MM.1S (cell line): ENCODE measurements at places on chromosomes 12 and 14.
A peak's percentile ranks its signal among the peaks of the same experiment; 100 is the strongest.

DNA sequence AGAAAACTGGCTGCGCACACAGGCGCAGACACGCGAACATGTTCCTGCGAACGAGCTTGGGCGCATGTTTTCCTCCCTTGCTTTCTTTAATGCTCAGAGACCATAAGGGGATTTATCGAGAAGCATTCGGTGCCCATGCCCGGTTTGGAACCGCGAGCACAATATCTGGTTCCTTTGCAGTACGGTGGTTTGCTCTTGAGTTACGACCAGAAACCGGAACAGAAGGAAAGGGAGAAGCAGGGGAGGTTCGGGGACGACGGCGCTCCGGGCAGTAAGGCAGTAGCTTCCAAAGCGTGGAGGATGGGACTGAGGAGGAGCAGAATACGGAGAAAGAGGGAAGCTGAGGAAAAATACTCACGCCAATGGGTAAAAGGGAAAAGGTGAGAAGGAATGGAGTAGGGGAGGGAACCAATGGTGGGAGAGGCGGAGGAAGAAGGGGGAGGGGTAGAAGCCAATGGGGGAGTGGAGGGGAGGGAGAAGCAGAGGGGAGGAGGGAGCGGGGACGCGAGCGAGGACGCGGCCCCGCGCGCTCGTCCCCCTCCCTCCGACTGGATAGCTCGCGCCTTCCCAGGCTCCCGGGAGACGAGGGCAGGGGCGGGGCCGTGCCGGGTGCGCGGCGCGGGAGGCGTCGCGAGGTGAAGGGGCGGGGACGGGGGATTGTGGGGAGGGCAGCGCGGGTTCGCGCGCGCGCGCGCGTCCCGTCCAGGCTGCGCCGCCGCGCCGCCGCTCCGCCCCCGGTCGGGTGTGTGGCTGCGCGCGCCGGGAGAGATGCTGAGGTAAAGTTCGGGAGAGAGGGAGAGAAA is 625 bp upstream of the ARHGAP5 start:
- peak; percentile 60 for DNase-seq

- no peak for DNase-seq
Measured at GRCh38 chr12:24444634-24445033, 495.2 kb upstream of the SOX5 start.

DNA sequence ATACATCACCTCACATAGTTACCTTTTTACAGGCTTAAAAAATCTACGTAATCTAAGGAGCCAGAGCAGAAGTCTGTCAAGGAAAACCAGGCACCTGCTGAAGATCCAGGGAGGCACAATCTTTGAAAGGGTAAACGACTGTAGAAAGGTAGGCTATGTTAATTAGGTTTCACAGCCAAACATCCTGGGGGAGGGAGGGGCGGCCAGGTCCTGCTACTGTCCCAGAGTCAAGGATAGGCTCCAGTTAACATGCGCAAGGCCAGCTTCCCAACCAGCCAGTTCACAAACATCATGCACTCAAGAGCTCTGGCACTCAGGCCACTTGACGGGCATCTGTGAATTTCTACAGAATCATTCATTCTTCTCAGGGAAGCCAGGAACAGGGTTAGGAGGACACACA is 22.9 kb downstream of the NIN start:
- no peak for DNase-seq

- DNase-seq: peak; percentile 51
Measured at GRCh38 chr12:6724409-6724797, 557 bp downstream of the COPS7A start.

- DNase-seq: no peak
Measured at GRCh38 chr14:102278631-102278935, 26.4 kb downstream of the MOK start.

- peak; percentile 87 for DNase-seq
Measured at GRCh38 chr12:32558903-32559302, 120.2 kb upstream of the DNM1L start.

GRCh38 chr12:4148418-4149056 is 125.0 kb upstream of the CCND2 start:
- peak; percentile 97 for DNase-seq

GRCh38 chr14:57982804-57983634 is 117.1 kb upstream of the SLC35F4 start:
- DNase-seq: no peak

DNA sequence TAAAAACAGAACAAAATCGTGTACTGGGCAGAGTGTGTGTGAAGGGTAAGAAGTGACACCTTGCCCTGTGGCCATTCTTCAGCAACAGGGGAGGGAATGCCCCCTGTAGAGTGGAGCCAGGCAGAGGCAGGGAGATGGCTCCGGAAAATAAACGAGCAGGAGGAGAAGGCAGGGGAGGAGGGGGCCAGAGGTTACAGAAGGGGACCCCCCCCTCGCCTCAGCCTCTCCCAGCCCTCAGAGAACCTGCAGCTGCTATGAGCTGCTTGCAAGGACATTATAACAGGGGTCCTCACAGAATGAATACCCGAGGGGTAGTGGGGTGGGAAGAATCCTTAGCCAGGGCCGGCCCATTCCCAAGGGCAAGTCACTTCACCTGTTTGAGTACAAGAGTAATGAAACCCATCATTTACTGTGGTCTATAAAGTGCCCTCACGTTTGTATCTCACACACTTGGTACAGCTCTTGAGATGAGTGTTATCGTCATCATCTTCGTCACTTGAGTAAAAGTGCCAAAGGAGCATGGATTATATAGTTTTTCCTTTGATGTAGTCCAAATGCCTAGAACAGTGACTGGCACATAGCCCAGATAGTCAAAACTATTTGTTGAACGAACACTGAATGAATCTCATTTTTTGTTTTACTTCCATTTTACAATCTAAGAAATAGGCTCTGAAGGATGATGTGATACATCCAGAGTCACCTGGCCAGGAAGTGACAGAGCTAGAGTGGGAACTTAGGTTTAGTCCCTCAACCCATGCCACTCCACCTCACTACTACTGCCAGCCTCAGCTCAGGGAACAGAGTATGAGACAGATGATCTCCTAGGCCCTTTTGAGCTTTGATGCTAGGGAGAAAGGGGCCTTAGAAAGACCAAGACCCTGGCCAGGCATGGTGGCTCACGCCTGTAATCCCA is 14.5 kb downstream of the SCNN1A start:
- peak; percentile 66 for DNase-seq

DNA sequence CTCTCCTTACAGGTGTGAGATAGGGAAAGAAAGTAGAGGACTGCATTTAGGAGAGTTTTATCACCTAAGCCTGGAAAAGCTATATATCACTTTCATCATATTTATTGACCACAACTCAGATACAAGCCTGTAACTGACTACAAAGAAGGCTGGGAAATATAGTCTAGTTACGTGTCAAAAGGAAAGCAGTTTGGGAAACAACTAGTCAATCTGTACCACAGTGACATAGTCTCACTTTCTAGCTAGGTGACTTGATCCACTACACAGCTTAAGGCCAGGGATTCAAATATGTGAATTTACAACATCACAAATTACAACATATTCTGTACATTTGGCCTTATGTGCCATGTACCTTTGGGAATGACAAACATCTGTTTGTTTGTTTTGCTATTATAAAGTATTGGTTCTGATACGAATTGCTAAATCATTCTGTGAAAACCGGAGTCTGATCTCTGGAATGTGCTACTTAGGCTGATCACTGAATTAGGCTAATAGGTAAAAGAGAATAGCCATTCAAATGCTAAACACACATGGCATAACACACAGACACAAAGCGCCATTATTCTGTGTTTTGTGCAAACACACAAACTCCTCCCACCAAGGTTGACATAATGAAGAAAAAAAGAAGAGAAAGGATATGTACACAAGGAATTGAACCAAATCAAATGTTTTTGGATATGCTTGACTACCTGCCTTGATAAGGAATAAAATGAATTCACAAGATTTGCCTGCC is 279.8 kb downstream of the DUSP6 start:
- no peak for DNase-seq

DNA sequence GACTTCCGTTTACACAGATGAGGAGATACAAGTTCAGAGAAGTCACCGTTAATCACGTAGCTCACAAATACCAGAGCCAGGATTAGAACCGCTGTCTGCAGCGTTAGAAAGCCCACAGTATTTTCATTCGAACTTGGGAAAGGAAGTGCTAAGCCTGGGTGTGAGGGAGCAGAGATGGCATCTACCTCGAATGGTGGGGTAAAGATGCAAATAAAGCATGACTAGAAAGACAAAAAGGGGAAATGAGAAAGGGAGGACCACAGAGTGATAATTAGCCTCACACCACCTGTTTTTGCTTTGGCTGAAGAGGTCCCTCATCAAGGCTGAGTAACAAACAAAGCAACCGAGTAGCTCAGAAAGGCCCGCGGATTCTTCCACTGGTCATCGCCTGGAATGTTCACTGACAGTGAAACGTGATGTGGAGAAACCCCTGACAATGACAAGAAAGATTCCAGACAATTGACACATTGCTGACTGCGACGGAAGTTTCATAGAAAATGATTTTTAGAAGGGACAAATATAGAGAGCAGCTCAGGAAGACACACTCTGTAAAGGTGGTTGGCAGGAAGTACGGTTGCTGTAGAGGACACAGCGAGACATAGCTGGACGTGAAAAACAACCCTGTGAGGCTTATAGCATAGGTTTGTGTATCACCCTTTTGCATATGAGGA is 31.5 kb upstream of the BHLHE41 start:
- DNase-seq: peak; percentile 84

- no peak for DNase-seq
Measured at GRCh38 chr12:118332511-118332910, 40.2 kb downstream of the TAOK3 start.

- no peak for DNase-seq
Measured at GRCh38 chr12:48980389-48980952, 2.3 kb downstream of the WNT1 start.

- no peak for DNase-seq
Measured at GRCh38 chr14:104465482-104466390, 113.8 kb upstream of the C14orf180 start.
